ENCODE measurements at places on chromosomes 12 and 14.

- DNase-seq = no peak
Observed at GRCh38 chr14:36091096-36091495, 85.4 kb downstream of the PTCSC3 start.

DNA sequence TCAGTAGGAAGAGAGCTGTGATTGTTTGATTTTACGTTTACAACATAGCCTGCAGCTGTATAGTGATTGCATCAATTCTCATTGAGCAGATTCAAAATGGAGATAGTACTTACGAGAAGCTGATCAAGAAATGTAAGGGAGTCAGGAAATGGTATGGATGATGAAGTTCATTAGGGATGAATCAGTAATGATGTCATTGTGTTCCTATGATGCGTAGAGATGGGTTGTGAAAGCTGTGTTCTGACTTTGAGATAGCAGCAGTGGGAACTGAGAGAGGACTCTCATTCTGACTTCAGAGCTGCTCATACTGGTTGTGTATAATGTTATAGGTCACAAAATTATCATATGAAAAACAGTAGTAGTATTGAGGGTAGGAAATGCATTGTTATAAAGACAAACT is 44.0 kb downstream of the TTLL5 start:
- DNase-seq = no peak

GRCh38 chr14:39417014-39417413 is 15.2 kb downstream of the FBXO33 start:
- DNase-seq = no peak

DNA sequence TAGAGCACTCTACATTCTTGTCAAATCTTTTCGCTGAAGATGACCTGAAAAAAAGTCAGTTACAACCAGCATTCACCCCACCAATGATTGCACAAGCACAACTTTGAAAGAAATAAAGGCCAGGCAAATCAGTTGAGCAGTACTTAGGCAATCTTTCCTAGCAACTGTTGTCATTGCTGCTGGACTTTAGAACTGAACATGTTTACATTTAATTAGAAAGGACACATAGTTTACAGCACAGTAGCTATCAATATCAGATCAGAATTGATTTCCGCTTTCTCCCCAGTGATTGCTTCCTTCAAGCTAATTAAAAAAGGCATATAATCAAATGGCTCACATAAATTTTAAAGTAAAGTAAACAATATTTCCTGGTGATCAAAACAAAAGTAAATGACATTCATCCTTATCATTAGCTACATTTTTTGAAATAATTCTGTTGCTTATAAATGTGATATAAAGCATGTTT is 128.4 kb downstream of the FOXA1 start:
- DNase-seq = no peak
